ENCODE measurements at places on chromosomes 7 and 10. TPM values are rescaled to one million over a fixed set of nuclear protein-coding genes. Genes with fewer than 3 reads are reported as not detected.

- no peak for DNase-seq
Measured at GRCh38 chr7:23254051-23254681, 7.6 kb downstream of the GPNMB start.

DNA sequence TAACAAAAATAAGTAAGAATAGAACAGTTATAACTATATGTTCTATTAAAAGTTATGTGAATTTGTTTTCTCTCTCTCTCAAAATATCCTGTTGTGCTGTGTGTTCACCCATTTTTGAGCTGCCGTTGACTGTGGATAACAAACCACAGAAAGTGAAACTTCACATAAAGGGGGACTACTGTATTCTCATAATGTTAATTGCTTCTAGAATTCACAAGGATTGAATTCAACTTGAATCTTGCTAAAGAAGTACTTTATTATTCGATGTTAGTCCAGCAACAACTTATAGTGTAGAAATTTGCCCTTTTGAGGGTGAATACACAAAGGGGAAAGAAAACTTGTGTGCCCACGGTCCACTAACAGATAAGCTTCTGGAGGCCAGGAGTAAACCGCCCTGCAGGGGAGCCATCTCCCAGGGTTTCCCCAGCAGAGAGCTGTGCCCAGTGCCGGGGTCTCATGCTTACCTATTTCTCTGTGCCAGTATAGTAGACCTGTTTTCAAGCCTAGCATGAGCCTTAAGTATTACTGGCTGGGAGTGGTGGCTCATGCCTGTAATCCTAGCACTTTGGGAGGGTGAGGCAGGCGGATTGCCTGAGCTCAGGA lies 87.1 kb downstream of the KAT6B start:
- DNase-seq, result no peak

- no peak for DNase-seq
Measured at GRCh38 chr7:12250232-12250631, 39.1 kb downstream of the TMEM106B start.

Gene BTBD16
- not detected for polyA plus RNA-seq

All from muscle of arm (tissue), 14 donors.